ENCODE measurements at places on chromosomes 5 and 9. TPM values are rescaled to one million over a fixed set of nuclear protein-coding genes. Genes with fewer than 3 reads are reported as not detected.
A peak's percentile ranks its signal among the peaks of the same experiment; 100 is the strongest.

- no peak for DNase-seq
Measured at GRCh38 chr9:112130347-112130746, 44.8 kb downstream of the SUSD1 start.

DNA sequence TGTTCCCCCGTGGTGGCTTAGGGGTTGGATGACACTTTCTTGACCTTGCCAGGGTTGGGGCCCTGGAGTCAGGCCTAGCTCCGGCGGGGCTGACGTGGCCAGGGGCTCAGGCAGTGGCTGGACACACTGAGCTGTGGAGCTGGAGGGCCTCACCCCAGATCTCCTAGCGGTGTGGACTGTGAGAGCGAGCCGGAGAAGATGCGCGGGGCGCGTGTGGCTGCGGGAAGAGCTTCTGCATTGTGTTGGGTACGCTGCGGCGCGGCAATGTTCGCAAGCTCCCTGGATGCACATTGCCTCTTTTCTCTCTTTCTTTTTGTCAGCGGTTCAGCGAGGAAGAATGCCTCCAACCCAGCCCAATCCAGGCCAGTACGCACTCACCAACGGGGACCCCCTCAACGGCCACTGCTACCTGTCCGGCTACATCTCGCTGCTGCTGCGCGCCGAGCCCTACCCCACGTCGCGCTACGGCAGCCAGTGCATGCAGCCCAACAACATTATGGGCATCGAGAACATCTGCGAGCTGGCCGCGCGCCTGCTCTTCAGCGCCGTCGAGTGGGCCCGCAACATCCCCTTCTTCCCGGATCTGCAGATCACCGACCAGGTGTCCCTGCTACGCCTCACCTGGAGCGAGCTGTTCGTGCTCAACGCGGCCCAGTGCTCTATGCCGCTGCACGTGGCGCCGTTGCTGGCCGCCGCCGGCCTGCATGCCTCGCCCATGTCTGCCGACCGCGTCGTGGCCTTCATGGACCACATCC, 4.8 kb downstream of the NR2F1 start:
- DNase-seq = no peak

GRCh38 chr9:101254733-101255433, 129.9 kb downstream of the BAAT start:
- no peak for DNase-seq

DNA sequence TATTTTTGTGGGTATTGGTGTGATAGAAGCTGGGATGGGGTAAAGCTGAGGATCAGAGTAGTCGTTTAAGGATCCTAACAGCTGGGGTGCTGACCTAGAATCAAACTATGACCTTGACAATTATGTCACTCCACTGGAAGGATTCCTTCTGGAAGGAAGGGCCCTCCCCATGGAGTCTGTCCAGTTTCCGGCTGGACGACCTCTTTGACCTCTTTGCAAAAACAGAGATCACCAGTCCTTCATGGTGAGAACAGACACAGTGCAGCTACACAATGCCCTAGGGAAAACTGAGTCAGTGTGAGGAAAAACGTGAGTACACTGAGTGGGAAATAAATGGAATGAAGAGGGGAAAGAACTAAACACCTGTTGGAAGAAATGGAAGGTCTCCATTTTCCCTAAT, 445.6 kb downstream of the MAT2B start:
- DNase-seq = no peak

DNA sequence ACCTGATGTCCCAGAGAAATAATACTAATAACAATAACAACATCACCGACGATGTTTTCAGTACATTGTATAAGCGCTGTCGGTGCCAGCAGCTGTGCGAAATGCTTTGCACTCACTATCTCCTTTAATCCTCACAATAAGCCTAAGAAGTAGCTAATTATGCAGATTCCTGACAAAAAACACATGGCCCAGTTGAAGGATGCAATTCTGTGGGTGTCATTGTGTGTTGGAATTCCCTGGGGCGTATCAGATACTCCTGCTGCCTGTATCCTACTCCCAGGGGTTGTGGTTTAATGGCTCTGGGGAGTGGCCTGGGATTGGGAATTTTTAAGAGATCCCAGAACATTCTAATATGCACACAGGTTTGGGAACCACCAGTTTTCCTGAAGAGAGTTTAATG, 154.0 kb downstream of the RGS3 start:
- DNase-seq = no peak

- no peak for DNase-seq
Measured at GRCh38 chr5:152466085-152466745, 61.1 kb upstream of the NMUR2 start.

GRCh38 chr9:96129747-96130146, 172.2 kb downstream of the HSD17B3 start:
- DNase-seq = no peak

DNA sequence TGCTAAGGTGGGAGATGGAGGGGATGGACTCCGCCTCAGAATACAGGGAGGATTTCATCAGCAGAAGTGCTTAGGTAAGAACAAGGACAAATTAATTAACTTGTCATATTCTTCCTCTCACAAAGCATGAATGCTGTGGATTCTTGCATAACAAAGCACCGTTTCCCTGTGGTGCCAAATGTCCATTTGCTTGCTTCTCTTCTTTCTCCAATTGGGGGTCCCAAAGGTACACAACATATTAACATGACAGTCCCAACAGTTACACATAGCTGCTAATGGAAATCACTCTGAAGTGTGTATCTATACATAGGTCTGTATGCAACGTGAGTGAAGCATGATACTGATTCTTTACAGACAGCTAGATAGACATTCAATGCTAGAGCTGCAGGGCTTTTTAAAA, 146.7 kb upstream of the EFNA5 start:
- no peak for DNase-seq

DNA sequence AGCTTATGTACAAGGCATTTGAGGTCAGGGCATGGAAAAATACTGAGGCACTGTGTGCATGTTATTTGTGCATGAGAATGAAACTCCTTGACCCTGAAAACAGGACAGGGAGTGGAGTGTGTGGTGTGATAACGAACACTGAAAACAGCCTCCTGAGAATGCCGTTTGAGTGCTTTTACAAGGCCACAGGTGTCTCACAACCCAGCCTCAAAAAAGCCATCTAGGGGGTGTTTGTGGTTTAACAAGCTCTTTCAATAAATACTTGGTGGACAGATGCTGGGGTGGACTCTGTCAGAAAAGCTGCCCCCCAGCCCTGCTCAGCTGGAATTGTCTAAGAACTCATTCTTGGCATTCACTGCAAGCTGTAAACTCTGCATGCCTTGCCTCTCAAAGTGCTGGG, 94.0 kb upstream of the SLC25A48 start:
- peak; percentile 37 for DNase-seq

DNA sequence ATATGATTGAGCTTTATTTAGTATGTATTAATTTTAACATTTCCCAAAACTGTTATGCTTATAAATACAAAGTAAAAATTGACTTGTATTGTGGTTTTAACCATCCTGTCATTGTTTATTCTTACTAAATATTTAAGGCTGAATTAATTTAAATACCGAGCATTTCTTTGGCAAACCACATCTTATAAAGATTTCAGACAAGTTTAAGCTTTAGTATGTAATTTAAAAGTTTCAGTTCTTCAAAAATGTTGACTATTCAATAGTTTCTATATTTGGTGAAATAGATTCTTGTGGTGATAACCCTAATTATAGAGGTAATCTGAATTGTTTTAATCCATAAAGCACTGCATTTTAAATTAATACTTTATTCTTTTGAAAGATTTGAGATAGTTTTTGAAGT, 65.5 kb downstream of the CCNH start:
- no peak for DNase-seq

DNA sequence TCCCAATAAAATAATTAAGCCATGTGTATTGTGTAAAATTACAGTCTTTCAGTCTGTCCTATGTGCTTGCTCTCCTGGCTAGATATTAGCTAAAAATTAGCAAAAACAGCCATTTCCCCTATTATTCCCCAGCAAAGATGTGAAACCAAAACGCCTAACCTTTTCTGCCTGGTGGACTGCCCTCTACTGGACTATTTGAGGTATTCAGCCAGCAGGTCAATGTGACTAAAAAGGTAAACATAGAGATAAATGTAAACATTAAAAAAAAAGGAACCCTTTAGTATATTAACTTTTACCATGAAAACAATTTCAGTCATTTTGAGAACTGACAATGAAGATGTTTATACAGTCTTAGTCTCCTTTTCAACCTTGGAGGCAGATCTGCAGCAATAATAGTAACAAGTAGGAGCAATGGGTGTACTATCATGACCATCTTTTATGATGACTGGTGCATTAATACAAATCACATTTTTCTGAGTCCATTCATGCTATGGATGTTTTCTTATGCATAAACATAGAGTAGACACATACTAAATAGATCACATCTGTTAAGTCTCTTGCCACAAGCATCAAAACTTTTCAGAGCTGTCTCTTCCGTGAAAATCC, 10.1 kb downstream of the ATG12 start:
- DNase-seq = no peak

GRCh38 chr5:67339219-67339767, 142.7 kb upstream of the CD180 start:
- no peak for DNase-seq

- DNase-seq = no peak
Measured at GRCh38 chr5:143850050-143850683, 38.2 kb downstream of the HMHB1 start.

DNA sequence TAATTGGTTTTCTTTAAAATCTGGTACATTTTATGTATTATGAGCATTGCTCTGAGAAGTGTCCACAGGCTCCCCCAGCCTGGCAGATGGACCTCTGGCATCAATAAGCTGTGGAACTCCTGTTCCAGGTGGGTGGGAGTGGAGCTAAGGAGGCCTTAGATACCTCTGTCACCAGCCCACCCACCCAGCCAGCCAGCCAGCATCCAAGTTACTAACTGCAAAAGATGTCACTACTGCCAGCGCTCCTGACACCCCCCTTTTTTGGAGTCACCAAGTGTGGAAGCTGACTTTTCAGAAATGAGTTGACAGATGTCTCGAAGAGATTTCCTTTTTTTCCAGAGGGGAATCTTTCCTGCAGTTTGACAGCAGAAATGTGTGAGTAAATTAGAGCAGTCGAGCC, 111.2 kb downstream of the GALNT10 start:
- DNase-seq = no peak

DNA sequence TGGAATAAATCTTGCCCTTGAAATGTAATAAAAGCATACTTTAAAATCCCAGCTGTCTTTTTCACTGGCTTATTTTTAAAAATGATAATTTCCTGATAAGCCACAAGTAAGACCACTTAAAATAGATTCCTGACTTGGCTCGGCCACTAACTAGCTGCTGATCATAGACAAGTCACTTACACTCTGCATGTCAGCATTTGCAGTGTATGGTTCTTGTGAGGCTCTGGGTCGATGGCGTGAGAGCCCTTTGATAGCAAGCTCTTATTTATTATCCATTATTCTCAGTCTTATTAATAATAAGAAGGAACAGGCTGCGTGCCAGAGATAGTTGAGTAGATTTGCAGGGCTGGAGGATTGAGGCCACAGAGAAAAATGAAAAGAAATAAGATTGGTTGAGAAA, 110.7 kb upstream of the IL12B start:
- no peak for DNase-seq

The ADAMTS12 gene
- total RNA-seq = 32.1 TPM

The ZNF483 gene
- 11.7 TPM for total RNA-seq

The CARD6 gene
- total RNA-seq = 1.4 TPM

The ZNF608 gene
- 37.4 TPM for total RNA-seq

The NTNG2 gene
- total RNA-seq = 2.6 TPM

The GFRA3 gene
- total RNA-seq = 1.8 TPM

The ERP44 gene
- total RNA-seq = 21.2 TPM

The SPINK1 gene
- 930 TPM for total RNA-seq

The UBE2B gene
- total RNA-seq = 70.9 TPM

Measured in type B pancreatic cell (in vitro differentiated cells).